ENCODE measurements at places on chromosomes 16 and 17.
A peak's percentile ranks its signal among the peaks of the same experiment; 100 is the strongest.

GRCh38 chr16:85606904-85607303 lies 6.2 kb upstream of the GSE1 start:
- no peak for DNase-seq

DNA sequence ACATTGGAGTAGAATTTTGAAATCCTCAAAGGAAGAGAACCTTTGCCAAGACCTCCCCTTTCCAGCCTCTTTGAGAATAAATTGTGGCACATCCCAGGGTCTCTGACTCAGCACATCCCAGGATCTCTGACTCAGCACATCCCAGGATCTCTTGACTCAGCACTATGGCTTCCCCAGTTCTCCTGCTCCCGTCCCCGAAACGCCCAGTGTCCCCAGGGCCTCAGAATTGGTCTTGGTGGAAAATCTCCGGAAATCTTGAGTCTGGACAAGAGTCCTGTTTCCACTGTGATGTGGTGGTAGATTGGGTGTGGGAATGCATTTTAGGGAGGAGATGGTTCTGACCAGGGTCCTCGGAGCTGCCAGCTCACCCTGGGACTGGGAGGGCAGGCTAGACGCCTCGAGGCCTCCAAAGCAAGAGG lies 19.2 kb downstream of the PLXDC1 start:
- no peak for DNase-seq

DNA sequence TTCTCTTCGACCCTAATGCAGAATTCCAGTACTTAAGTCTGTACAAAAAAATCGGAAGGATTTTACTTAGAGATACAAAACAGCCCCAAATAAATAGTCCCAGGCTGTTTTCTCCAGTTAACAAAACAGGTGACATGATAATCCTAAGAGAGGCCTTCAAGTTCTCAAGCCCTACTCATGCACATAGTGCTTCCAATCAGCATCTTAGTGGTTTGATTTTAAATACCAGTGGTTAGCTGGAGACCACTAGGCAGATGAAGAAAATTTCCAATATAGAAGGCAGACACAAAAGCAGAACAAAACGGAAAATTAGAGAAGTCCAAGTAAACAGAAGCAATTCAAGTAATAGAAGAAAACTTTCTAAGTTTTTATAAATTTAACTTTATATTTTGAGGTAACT lies 5.2 kb upstream of the OR4D2 start:
- DNase-seq: no peak

GRCh38 chr16:11251525-11252481 lies 4.2 kb downstream of the SOCS1 start:
- DNase-seq: peak; percentile 64

DNA sequence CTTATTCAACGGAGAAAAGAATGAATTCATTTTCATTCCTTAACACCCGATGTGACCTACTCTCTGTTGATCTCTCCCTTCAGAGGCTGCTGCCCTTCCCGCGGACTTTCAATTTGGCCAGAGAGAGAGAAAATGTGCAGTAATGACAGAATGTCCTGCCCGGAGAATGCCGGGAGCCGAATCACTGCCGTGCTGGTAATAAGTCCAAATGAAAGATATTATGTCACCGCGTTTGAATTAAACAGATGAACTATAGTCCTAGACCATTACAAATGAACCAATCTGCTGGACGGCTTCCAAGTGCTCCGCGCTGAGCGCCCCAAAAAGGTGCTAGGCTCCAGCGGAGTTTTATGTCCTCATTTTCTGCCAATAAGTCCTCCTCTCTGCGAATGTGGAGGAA lies 14.7 kb upstream of the C16orf82 start:
- DNase-seq: no peak

DNA sequence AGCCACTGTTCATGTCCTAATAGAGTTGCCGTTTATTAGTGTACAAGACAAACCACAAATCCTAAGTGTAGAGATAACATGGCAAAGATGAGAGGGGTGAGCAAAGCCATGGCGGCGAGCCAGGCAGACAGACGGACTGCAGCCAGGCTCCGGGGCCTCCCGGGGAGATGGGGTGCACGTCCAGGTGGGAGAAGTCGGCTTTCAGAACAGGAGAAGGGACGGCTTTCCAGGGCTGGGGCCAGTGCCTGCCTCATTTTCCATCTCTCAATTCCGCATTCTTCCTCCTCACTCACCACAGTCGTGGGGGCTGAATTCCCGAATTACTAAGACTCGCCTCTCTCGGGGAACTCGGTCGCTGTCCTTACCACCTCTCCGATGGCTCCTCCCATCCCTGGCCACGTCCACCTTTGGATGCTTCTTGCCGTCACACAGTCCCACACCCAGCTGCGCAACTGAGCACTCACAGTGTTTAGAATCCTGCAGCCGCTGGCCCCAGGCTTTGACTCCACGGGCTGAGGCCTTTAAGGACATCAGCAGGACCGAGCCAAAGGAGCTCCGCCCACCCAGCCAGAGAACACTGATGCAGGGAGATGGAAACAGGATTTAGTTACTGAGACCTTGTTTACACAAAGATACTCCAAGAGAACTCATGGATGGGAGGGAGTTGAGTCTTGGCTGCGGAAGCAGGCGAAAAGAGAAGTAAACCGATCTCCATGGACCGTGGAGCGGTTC lies 59.7 kb downstream of the RNF112 start:
- no peak for DNase-seq

GRCh38 chr17:48753794-48754499 lies 25.4 kb upstream of the HOXB13 start:
- no peak for DNase-seq

- no peak for DNase-seq
These were observed 50.6 kb upstream of the METRNL start for GRCh38 chr17:83028851-83029250.

- DNase-seq: peak; percentile 68
These were observed 1.8 kb downstream of the GJD3 start for GRCh38 chr17:40362696-40363110.

GRCh38 chr17:31418773-31419350 lies 27.4 kb downstream of the RAB11FIP4 start:
- no peak for DNase-seq

- DNase-seq: no peak
These were observed 220.7 kb downstream of the KCNJ2 start for GRCh38 chr17:70390049-70390448.

DNA sequence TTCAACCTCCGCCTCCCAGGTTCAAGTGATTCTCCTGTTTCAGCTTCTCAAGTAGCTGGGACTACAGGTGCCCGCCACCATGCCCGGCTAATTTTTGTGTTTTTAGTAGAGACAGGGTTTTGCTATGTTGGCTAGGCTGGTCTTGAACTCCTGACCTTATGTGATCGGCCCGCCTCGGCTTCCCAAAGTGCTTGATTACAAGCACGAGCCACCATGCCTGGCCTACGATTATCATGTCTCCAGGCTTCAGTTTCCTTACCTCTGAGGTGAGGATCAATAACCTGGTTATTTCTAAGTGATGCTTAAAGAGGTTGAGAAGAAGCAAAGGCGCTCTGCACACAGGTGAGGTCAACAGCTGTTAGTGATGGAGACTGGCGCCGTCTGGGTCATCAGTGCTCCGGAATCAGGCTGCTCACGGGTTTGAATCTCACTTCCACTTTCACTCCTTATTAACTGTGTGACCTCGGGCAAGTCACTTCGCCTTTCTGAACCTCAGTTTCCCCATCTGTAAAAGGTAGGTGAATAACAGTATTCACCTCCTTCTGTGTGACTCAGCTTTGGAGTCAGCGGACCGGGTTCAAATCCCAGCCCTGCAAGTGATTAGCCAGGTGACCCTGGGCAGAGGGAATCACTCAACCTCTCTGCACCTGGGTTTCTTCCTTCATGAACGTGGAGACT lies 745 bp upstream of the ABCC1 start:
- DNase-seq: no peak

- DNase-seq: no peak
These were observed 19.9 kb downstream of the CEP295NL start for GRCh38 chr17:78883089-78883532.

DNA sequence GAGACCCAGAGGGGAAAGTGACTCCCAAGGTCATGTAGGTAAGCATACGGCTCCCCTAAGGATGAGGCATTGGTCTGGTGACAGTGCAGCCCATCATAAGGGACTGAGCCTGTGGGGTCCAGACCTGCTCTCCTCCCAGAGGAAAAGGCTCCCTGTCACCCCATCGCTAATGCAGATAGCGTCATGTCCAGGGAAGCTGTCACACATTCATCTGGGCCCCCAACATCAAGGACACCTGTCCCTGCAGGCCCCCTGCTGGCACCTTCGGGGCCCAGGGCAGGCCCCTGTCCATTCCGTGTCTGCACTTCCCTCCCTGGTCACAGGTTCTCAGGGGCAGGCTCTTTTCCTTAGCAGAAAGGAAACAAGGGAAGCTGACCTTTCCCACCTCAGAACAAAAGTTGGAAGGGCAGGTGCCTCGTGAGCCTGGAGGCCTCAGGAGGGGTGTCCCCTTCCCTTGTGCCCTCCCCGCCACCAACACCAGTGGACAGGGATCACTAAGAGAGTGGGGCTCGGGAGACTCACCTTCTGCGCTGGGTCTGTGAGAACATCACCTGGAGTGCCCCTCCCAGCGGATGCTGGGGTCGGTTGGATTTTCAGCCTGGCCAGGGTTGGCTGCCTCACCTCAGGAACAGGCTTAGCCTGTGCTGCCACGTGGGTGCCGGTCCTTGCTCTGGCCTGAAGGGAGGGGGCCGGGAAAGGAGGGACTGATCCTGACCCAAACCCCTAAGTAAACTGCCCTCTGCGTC lies 17.3 kb upstream of the LASP1NB start:
- DNase-seq: no peak

DNA sequence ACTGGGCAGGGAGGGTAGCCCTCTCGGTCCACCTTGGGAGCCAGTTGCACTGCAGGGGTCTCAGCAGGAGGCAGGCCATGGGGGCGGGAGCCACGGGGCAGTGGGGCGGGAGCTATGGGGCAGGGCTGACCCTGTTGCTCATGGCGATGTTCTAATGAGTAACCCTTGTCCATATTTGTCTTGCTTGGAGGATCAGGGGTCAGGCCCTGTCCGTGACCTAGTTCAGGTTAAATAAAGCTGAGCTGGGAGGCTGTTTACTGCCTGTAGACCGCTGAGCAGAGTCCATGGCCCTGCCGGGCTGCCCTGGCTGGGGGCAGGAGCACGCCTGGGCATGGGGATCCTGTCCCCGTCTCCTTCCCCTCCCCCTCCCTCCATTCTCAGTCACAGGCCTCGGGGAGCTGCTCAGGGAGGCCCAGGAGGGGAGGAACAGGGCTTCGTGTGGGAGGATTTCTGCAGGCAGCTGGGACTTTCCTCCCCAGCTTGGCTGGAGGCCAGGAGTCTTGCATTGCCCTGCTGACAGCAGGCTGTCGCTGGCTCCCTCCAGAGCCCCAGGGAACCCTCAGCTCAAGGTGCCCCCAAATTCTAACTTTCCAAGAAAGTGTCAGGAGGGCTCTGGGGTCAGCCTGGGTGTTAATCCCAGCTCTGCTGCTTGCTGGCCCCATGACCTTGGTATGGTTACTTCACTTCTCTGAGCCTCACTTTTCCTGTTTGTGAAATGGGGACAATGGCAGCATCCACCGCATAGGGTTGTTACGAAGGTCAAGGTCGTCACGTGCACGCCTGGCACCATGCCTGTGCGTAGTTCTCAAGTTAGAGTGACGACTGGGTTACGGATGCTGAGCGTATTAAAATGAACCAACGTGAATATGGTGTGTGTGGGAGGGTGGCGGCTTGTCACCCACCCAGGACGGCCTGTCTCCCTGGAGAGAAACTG lies 6.1 kb upstream of the SERPINF2 start:
- no peak for DNase-seq

- no peak for DNase-seq
These were observed 132.5 kb downstream of the SPACA3 start for GRCh38 chr17:33124185-33124584.

- no peak for DNase-seq
These were observed 476.9 kb upstream of the GOT2 start for GRCh38 chr16:59210955-59211541.

GRCh38 chr16:22423716-22424115 lies 49.3 kb upstream of the CDR2 start:
- no peak for DNase-seq

- no peak for DNase-seq
These were observed 7.4 kb upstream of the EPX start for GRCh38 chr17:58184986-58185761.

- no peak for DNase-seq
These were observed 2.4 kb downstream of the PFN1 start for GRCh38 chr17:4945944-4946280.

- no peak for DNase-seq
These were observed 20.1 kb upstream of the ZNF423 start for GRCh38 chr16:49875806-49876715.

- DNase-seq: no peak
These were observed 279.8 kb downstream of the UTP18 start for GRCh38 chr17:51540151-51540550.

GRCh38 chr16:12539185-12539929 lies 264.3 kb downstream of the CPPED1 start:
- DNase-seq: no peak

DNA sequence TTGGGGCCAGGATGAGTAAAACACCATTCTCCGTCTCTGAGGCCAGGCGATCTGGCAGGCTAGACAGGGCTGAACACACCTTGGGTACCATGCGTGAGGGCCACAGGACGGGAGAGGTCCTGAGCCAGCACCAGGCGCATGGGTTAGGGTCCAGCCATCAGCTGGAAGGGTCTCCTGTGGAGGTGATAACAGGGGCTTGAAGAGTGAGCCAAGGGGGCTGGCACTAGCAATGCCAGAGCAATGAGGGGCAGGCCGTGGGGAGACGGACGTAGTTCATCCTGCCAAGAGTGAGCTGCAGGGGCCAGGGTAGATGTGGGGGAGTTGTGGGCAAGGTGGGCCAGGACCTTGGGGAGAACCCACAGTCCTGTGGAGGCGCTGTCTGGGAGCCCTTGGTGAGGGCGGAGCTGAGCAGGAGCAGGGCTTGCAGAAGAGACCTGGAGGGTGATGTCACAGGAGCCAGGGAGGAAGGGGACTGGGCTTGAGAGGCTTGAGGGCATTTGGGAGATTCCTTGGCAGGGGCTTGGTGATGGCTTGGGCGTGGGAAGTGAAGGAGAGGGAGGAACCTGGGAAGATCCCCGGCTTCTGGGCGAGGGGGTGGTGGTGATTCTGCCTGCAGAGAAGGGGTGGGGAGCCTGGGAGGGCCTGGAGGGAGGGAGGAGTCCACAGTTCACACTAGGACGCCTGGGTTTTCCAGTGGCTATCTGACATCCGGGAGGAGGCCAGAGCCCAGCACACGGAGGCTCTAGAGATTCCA lies 6.3 kb upstream of the NPTX1 start:
- no peak for DNase-seq

DNA sequence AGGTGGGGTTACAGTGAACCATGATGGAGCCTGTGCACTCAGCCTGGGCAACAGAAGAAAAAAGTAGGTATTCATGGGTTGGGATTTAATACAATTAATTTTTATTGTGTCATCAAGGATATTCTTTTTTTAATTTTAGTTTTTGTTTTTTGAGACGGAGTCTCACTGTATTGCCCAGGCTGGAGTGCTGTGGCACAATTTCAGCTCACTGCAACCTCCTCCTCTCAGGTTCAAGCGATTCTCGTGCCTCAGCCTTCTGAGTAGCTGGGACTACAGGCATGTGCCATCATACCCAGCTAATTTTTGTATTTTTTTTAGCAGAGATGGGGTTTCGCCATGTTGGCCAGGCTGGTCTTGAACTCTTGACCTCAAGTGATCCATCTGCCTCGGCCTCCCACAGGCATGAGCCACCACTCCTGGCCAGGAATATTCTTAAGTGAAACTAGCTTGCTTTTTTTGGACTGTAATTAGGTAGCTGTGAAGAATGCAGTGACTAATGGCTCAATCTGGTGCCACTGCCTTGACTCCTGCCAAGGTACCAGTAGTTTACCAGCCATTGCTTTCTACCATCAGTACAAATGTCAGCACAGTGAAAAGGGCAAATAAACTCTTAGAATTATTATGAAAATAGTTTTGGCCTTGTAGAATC lies 4.8 kb downstream of the PPM1D start:
- no peak for DNase-seq
